ENCODE measurements at places on chromosomes 11 and 22.

GRCh38 chr11:10118865-10119264, 175.2 kb downstream of the SBF2 start:
- ATAC-seq = no peak

DNA sequence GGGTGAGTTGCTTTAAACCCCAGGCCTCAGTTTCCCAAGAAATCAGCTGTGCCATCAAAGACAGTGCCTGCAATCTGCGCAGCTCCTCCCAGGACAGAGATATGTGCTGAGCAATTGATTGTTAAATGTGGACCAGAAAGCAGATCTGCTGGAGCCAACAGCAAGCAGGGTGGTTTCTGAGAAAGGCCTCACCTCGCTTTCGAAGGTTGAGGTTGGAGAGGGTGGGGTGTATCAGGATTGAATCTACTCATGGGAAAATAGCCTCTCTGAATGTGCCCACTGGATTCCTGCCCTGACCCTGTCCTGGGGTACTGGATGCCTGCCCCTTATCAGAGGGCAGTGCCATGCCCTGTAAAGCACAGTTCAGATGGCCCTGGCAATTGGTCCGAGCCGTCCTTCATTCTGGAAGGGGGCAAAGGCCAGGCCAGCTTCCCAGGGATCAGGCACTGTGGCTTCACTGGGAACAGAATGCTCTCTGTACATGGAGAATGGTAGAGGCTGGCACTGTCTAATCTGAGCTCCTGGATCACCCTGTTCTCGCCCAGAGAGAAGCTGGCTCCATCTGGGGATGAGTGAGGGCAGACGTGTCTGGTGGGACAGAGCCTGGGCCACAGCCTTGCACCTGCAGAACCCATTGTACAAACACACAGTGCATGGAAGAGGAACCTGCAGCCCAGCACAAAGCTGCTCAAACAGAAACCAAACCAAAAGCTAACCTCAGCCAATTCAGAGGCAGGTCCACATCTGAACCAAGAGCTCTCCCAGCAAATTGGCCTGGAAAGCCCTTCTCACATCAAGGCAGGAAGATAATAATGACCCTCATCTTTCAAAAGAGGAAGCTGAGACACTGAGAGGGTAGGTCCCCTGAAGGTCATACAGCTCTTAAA, 15.2 kb downstream of the DHCR7 start:
- no peak for ATAC-seq

GRCh38 chr22:44454113-44454769, 43.8 kb downstream of the RTL6 start:
- no peak for ATAC-seq

DNA sequence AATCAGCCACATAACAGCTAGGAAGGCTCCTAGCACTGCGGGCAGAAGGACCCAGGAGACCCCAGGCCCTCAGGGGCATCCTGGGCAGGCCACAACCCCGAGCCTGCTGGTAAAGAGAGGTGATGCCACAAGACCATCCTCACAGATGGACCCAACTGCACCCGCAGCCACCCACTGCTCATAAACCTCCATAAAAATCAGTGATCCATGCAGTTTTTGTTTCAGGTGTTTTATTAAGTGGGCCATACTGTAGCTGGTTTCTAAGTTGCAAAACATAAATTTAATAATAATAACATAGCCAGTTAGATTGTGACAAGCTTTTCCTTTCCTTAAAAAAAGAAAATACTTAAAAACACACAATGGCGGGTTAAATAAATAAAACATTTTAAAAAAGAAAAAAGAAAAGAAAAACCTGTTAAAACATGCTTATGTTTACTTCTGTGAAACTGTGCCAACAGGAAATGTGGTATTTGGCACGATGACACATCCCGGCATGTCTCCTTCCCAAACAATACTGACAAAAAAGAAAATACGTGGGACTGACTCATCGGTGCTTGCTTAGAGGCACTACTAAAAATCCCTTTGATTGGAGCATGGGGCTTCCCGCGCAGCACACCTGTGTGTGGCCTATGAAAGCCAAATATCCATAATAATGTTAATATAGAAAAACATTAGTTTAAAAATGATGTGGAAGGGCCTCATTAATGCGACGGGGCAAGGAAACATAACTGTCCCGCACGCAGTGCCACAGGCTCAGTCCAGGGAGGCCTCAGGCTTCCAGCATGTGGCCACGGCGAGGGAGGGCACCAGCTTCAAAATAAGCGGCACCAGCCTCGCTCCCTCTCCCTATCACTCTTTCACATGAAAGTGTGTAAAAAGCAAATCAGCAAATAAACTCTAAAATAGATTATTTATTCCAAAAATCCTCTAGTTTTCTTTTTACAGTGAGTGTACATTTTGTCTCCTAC, 47.5 kb upstream of the SCUBE2 start:
- no peak for ATAC-seq
